AG04449 (cell line): ENCODE measurements at places on chromosomes 4 and X.

DNA sequence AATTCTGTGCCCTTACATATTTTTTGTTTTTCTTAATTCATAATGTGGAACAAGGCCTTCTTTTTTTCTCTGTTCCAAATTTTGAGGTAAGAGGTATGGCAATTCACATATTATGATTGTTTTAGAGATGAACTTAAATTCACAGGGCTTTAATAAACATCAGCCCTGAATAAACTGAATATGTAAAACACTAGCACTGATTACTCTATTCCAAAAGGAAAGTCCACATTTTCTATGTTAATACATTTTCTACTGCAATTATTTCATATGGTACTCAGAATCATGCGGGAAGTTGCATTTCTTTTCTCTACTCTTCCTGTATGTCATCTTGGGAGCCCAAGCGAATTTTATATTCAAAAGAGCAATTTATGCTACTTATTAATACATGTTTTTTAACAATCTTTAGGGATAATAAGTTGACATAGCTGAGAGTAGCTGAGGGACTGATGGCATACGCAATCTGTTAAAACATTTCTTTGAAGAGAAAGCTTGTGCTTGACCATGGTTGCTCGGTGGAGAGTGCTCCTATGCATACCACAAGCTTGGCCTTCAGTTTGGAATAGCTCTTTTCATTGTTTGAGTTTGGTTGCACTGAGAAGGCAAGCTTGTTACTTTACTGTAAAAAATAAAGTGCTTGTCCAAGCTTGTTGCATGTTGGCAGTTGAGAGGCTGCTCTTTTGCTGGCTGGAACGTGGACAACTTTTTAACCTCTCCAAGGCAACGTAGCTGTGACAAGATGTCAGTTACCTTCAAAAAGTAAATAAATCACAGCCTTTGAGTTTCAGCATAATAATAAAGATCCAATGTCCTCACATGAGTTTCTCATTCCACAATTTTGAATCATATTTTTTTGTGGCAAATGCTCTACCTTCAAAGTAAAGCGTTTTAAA, 196.3 kb upstream of the SPRY1 start:
- DNase-seq: no peak

DNA sequence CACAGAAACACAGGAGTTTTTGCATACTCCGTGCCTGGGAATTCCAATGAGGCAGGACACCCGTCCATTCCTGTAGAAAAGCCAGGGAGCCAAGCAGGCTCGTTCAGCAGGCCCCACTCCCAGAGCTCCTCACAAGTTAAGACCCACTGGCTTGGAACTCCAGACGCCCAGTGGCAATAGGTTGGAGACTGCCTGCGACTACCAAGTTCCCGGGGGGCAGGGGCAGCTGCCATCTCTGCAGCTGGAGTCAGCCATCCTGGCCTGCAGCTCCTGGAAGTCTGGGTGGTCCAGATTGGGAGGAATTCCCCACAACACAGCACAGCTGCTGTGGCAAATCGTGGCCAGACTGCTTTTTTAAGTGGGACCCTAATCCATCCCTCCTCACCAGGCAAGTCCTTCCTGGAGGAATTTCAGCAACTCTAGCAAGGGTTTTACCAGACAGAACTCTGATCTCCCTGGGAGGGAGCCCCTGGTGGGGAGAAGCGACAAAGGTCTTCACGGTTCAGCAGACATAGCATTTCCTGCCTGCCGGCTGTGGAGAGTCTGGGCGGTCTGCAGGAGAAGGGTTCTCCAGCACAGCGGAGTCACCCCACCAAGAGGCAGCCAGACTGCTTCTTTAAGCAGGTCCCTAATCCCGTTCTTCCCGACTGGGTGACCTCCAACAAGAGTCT, 231.9 kb downstream of the STPG2 start:
- no peak for DNase-seq

- no peak for DNase-seq
Observed at GRCh38 chr4:72388521-72388920, 180.5 kb downstream of the ADAMTS3 start.

DNA sequence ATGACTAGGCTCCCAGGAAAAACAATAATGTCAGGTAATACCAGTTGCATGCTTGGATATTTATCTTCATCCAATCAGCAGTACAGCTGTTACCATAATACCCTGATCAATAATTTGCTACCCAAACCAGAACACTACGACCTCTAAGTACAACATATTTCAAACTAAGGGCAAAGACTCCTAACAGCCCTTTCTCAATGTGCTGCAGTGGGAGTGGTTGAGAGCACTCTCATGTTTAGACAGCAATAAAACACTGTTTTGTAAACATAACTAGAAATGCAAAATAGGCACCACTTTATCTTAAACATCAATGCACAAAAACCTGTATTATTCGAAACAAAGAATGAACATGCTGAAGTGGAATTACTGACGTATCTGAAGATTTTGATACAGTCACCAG, 28.9 kb downstream of the PPARGC1A start:
- DNase-seq: no peak
